CD14-positive monocyte (primary cell): ENCODE measurements at places on chromosomes 16 and 17.

GRCh38 chr17:82909322-82909904 is 69.6 kb upstream of the ZNF750 start:
- DNase-seq: no peak

DNA sequence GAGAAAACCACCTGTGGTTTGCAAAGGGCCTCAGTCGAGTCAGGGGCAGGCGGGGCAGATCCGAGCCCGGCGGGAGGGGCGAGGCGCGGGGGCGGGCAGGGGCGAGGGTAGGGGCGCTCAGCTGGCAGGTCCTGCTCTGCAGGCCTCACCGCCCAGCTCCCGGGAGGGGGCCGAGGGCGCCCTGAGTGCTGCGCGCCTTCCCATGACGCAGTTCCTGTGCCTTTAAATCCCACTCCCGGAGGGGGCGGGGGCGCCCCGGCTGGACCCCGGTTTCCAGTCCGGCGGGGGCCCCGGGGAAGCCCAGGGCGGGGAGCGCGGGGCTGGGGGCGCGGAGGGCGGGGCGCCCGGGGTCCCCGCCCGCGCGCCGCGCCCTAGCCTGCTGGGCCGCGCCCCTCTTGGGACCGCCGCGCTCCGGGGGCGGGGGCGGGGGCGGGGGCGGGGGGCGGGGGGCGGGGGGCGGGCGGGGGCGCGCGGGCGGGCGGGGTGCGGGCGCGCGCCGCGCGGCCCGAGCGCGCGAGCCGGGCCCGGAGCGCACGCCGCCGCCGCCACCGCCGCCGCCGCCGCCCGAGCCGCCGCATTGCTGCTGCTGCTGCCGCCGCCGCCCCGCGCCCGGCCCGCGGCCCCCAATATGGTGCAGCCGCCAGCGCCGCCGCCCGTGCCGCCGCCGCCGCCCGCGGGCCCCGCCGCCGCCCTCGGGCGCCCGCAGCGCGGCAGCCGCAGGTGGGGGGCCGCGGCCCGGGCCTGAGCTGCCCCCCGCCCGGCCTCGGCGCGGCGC is at the start of gene JPH3:
Gene JPH3 (plus strand): TSS at position 508 of the 775 bp plus-strand sequence. CDS start 639 bp downstream, outside the sequence.
- no peak for DNase-seq

DNA sequence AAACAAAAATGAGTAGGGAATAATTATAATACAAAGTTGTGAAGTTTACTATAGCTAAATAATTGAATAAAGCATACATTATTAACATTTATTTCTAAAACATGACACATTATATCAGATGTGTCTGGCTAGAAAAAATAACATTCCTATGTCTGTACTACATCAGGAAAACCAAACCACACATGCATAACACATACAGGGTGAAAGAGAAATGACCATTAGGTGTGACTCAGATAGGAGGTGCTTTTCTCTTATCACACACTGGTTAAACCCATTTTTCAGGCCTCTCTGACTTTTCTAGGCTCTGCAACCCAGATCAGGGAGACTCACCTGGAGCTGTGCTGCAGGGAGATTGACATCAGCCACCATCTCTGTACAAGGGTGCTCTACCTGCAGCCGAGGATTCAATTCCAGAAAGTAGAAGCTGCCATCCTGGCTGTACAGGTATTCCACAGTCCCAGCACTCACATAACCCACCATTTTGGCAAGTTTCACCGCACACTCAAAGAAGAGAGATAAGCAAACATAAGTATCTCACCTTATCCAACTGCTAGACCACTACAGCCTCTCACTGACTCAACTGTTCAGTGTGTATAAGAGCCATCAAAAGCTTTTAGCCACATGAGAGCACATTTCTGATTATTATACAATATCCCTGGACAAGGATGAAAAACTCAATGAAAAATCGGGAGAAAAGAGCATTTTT is 116.6 kb upstream of the C17orf78 start:
- no peak for DNase-seq

GRCh38 chr17:10474536-10474935 is 5.2 kb upstream of the MYH4 start:
- no peak for DNase-seq

GRCh38 chr16:17258848-17259713 is 211.7 kb downstream of the XYLT1 start:
- DNase-seq: peak; percentile 96

- peak; percentile 39 for DNase-seq
Measured at GRCh38 chr16:58699151-58699550, 14.6 kb upstream of the SLC38A7 start.

GRCh38 chr17:1123921-1124715 is 55.7 kb downstream of the ABR start:
- no peak for DNase-seq

DNA sequence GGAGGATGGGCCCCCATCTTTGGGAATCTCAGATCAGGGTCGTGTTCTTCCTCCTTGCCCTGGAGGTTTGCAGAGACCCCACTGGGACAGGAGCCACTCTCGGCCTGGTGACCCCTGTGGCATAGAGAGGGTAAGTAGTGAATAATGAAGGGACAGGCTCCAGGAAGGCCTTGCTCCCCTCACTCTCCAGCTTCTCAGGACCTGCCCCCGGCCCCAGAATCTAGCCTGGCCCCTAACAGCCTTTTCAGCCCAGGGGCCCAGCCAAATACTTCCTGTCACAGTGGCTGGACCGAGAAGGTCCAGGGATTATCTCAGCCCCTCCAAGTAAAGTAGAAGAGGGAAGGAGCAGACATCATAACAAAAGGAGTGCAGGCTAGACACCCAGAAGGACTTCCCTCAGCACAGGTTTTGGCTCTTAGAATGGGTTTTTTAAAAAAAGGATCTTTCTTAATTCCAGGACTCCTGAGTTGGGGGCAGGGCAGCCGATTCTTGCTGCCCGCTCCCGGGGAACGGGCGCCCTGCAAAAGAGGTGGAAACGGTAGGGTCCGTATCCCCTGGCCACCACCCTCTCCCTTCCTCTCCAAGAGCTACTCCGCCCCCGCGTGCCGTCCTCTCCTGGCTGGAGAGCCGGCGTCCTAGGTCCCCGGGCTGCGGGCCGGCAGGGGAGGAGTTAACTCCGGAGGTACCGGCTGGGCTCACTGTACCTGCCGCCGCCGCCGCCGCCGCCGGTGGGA is 559 bp upstream of the NXPH3 start:
- no peak for DNase-seq

GRCh38 chr16:17166095-17166494 is 304.7 kb downstream of the XYLT1 start:
- no peak for DNase-seq

- DNase-seq: peak; percentile 54
Measured at GRCh38 chr16:48535831-48536613, 74.0 kb downstream of the N4BP1 start.

GRCh38 chr17:51234162-51234561 is 25.7 kb downstream of the MBTD1 start:
- no peak for DNase-seq

DNA sequence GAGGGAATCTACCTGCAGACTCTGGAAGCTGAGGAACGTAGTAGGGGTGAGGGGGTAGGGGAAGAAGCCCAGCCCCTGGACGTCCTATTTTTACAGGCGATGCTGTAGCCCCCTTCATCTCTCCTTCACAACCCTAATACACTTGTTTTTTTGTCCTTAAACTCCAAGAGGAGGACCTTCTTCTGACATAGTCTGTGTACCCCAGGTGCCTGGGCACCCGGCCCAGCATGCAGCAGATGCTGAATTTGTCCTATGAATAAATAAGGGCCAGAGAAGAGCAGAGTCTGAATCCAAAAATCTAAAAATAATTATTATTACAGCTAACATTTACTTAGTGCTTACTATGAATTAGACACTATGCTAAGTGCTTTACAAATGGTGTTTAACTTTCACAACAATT is 5.1 kb downstream of the KIF18B start:
- no peak for DNase-seq

DNA sequence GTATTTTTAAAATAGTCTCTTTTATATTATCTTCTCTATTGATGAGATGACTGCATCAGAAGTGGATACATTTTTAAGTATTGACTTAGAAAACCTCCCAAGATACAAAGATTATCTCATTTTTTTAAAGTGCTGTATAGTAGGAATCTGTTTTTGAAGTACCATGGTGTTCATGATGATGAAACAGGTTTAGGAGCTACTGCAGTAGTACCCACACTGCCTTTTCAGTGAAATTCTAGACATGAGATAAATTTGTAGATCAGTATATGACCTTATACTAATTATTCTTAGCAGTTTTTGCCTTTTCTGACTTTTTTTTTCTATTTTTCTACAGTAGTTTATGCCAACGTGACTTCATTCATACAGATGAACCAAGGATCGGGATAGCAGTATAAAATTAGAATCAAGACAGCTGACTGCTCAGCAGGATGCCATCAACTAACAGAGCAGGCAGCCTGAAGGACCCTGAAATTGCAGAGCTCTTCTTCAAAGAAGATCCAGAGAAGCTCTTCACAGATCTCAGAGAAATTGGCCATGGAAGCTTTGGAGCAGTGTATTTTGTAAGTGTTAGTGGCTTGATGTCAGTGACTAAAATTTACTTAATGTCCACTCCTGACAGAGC is 61.1 kb downstream of the TAOK1 start:
- DNase-seq: no peak

- no peak for DNase-seq
Measured at GRCh38 chr16:58656899-58657298, 27.3 kb upstream of the CNOT1 start.

DNA sequence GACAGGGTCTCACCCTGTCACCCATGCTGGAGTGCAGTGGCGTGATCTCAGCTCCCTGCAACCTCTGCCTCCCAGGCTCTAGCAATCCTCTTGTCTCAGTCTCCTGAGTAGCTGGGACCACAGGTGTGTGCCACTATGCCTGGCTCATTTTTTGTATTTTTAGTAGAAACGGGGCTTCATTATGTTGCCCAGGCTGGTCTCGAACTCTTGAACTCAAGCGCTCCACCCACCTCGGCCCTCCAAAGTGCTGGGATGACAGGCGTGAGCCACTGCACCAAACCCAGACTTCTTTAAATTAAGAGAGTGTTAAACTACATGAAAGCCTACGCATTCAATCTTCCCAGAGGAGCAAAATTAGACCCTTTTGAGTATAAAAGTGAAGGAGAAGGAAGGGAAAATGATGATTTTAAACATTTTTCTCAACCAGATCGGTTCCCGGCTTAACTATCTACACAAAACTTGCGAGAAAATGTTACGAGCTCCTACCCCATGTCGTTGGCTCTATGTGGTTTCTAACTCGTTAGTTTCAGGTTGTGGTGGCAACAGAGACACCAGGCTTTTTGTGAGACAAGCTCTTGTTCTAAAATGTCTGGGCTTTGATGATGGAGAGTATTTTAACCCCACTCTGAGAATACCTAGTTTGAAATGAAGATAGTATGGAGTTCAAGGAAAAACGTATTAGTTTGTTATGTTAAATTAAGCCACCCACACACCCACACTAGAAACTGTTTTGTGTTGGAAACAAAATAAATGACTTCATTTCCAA is 26.3 kb downstream of the STAT5B start:
- DNase-seq: no peak

- DNase-seq: no peak
Measured at GRCh38 chr17:80837711-80838110, 153.9 kb upstream of the CHMP6 start.

GRCh38 chr17:59637611-59638310 is 18.1 kb downstream of the CLTC start:
- no peak for DNase-seq

GRCh38 chr16:17445421-17445820 is 25.3 kb downstream of the XYLT1 start:
- no peak for DNase-seq

DNA sequence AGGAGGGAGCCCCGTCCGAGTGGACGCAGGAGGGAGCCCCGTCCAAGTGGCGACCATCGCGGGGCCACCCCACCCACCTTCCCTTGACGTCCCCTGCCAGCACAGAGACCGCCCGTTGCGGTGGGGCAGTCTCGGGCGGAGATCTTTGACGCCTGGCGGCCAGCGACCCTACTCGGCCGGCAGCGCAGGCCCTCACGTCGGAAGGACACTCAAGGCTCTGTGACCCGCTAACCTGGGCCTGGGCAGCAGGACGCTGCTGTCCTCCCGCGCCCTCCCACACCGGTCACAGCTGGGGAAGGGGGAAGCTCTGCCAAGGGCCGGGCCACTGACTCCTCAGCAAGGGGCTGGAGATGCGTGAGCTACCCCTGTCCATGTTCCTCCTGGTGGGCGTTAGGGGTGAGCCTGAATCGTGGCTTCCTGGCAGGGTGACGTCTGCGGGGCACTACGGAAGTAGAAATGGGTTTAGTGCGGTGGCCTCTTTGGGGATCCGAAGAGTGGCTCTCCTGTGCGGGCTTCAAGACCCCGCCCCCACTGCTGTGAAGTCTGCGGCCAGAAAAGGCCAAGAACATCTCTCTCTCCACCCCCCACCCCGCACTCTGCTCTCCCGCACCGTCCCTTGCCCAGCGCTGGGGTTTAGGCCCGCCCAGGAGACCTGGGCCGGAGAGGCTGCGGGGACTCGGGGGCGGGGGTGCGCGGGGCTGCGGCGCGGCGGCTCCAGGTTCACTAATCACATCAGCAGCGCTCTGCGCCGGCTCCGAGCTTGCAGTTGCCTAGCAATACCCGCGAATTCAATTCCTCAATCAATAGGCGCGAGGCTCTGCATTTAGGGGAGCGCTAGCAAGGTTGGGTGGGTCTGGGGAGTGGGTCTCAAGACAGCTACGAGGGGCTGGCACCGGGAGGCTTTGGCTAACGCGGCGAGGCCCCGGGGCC is 5.8 kb downstream of the CBX8 start:
- DNase-seq: no peak

DNA sequence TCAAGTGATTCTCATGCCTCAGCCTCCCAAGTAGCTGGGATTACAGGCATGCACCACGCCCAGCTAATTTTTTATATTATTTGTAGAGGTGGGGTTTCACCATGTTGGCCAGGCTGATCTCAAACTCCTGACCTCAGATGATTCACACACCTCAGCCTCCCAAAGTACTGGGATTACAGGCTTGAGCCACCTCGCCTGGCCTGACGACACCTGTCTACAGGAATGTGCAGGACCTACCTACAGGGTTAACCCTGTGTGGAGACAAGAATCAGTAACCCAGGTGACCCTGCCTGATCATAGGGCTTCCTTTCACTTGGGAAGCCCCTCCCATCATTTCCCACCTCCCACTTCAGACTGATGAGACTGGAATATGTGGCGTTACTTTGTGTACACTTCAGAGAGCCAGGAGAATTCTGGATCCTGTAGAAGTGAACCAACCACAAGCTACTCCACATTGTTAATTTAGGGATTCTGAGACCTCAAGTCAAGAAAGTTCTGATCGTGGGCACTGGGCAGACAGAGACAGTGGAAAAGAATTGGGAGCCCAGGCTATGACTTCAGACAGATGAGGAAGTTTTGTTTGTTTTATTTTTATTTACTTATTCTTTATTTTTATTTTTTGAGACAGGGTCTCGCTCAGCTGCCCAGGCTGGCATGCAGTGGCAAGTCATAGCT is 5.7 kb upstream of the MILR1 start:
- no peak for DNase-seq
